Small intestine (tissue), 16 donors: ENCODE measurements at places on chromosomes 3 and 15. TPM values are rescaled to one million over a fixed set of nuclear protein-coding genes. Genes with fewer than 3 reads are reported as not detected.

SLC15A2 gene
- polyA plus RNA-seq: 2.6 TPM

DNA sequence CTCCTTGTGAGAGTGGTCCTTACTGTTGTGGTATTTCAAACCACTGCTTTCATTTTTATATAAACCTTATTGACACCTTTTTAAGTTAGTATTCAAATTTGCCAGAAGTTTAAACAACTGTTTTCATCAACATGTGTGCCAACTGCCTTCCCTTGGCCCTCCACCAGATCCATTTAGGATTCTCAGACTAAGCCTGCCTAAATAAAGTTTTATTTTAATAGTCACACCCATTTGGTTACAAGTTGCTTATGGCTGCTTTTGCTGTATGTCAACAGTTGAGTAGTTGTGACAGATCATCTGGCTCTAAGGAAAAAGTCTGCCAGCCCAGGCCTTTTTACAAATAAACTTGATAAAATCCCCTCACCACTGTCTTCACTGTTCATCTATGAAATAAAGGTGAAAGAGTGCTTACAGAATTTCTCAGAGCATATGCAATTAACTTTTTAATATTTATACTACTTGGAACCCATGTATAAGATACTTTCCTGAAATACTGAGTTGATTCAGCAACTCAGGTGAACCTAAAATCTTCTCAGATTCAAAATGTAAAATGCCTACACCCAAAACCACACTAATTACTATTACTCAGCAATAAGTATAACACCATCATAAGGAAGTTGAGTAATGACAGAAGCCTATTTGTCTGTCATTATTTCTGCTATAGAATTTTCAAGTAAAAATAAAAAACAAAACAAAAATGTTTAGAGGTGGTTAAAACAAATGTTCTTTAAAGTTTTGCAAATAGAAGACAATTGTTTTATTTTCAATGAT is 35.1 kb downstream of the PEAK1 start:
- H3K4me1 ChIP-seq: no peaks in the 10 kb centered on the region
- no peaks in the 10 kb centered on the region for H3K36me3 ChIP-seq
- no peak overlapping the region for H3K27ac ChIP-seq

GRCh38 chr3:180926526-180926925 is 14.1 kb downstream of the FXR1 start:
- no peaks in the 10 kb centered on the region for H3K27me3 ChIP-seq
- no peaks in the 10 kb centered on the region for H3K4me1 ChIP-seq
- no peak overlapping the region for H3K27ac ChIP-seq
- DNase-seq: no peak
- H3K4me3 ChIP-seq: no peak overlapping the region

GRCh38 chr3:129564981-129565644 is 22.1 kb downstream of the H1-8 start:
- no peak overlapping the region for H3K27ac ChIP-seq
- no peak for DNase-seq
- peaks cover 18% of the 10 kb centered on the region for H3K4me1 ChIP-seq
- no peaks in the 10 kb centered on the region for H3K36me3 ChIP-seq
